Tibial nerve (tissue), 4 donors: ENCODE measurements at places on chromosomes 12 and 14.

DNA sequence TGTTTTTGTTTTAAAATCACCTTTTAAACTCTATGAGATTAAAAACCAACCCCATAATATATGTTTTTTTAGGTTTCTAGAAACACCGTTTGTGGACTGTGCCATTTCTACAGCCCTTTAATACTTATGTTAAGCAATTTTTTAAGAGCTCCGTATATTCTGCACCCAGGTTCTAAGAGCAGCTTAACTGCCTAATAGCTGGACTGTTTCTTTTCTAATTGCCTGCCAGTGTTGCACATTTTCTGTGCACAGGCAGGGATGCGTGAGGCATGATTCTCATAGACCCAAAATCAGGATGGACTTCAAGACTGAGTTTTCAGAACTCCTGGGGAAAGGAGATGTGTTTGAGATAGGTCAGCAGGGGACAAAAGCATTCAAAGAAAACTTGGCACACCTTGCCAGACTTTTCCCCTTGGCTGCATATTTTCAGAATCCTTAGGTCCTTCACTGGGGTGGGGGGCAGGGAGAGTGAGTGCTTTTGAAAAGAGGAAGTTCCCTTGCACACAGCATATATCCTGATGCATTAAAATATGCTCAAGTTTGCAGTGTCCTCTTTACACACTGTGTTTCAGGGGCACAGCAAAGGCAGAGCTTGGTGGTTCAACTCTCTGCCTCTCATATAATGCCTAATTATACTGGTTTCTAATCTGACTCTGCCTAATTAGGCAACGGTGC, 27.9 kb downstream of the TMEM30B start:
- DNase-seq = no peak

GRCh38 chr12:52829986-52830770, 3.9 kb downstream of the KRT79 start:
- DNase-seq = no peak

DNA sequence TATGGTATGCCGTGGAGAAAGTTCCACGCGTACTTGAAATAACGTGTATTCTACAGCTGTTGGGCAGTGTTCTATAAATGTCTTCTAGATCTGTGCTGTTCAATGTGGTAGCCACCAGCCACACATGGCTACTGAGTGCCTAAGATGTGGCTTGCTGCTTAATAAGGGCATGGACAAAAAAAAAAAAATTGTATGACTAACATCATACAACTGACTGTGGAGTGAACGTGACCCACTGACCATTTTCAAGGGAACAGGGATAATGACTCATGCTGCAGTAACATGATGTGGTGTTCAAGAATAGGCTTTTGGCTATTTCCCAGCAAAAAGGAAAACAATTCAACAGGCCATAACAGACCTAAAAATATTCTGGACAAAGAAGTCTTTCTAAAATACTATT, 13.0 kb downstream of the ATG14 start:
- DNase-seq = peak; percentile 28

GRCh38 chr14:66638689-66639088, 130.7 kb downstream of the GPHN start:
- no peak for DNase-seq

DNA sequence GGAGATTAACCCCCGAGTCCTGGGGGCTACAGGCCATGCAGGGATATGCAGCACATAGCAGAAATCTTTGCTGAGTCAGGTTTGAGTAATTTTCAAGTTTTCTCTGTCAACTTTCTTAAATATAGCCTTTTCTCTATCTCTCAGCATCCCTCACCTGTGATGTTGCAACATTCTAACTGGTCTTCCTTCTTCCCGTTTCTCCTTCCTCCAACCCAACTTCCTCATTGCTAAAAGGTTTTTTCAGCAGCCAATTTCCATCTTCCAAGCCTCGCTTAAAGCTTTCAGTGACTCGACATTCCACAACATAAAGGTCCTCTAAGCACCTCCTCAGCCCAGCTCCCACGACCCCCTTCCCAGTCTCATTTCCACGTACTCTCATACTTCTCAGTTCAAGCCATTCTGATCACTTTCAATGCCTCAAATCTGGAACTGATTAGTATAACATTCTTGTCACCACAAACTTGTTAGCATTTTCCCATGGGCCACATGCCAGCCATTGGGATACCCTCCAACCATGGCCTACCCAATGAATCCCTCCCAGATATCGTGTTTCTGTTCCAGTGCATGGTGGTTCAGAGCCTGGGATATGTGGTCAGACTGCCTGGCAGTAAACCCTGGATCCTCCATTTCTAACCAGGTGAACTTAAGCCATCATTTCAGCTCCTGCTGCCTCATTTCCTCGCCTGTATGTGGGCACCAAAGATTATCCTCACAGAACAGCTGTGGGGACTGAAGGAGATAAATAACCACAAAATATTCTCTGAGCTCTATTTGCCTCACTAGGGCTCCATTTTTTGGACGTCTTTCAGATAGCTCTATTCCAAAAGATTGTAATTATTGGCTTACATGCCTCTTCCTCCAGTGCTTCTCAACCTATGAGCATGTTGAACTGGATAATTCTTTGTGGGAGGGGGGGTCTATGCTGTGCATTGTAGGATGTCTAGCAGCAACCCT, 65.8 kb downstream of the KCNK10 start:
- no peak for DNase-seq
